ENCODE measurements at places on chromosomes 3 and 15.

DNA sequence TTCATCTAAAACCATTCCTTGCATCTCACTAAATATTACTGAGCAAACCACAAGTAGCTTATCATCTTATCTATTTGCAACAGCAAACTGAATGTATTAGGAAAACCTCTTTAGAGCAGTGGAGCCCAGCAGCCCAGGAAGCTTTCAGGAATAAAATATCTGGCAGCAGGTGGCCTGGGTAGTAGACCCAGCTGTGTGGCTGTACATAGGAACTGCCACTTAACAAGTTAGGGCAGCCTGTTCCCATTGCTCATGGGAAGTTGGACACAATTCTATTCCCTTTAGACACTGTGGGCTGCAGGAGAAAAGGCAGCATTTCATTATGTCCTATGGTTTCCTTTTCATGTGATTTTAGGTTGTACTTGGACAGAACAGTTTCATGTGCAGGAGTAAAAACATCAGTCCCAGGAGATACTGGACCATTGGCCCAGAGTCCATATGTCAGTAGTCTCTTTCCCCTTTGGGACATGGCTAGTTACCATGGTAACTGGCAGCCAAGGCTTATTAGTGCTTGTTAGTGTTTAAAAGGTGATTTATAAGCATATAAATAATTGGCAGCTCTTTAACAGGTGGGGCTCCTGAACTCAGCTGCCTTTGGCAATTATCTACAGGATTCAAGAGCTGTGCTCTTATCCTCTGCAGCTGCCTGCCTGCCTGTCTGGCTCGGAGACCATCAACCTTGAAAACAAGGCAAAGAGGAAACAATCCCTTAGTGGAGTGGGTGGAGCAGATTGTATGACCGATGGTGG, 28.9 kb upstream of the LSAMP start:
- no peak for DNase-seq

GRCh38 chr3:46356276-46356675, 2.4 kb downstream of the CCR2 start:
- DNase-seq = no peak

DNA sequence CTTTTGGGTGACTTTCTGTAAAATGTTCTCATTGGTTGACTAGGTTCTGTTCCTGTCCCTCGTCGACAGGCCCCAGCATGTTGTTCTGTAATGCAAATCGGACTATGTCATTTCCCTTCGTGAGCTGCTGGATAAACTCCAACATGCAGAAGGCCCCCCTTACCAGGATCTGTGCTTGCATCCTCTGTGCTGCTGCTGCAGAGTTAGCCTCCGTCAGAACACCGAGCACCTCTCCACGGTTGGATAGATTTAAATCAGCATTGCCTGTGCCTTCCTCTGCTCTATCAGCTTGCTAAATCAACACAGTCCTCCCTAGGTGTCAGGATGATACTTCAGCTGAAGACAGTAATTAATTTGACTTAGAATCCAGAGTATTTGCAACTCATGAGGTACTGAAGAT, 12.7 kb upstream of the MINDY4B start:
- no peak for DNase-seq

GRCh38 chr3:141864281-141864970, 12.0 kb upstream of the ATP1B3 start:
- no peak for DNase-seq

GRCh38 chr3:109430911-109431563, 93.7 kb upstream of the DPPA4 start:
- no peak for DNase-seq

- no peak for DNase-seq
Observed at GRCh38 chr3:136819731-136820679, 1.1 kb downstream of the SLC35G2 start.

DNA sequence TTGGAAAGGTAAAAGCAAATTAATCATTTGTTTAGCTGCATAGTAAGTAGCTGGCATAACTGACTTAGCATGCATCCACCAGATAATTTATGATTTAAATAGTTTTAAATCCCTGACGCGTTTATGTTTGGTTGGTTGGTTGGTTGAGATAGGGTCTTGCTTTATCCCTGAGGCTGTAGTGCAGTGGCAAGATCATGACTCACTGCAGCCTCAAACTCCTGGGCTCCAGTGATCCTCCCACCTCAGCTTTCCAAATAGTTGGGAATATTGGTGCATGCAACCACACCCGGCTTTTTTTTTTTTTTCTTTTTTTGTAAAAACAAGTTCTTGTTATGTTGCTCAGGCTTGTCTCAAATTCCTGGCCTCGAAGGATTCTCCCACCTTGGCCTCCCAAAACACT, 263.4 kb downstream of the MCTP2 start:
- no peak for DNase-seq

GRCh38 chr15:77870195-77871065, 207.1 kb downstream of the TBC1D2B start:
- DNase-seq = peak; percentile 74

- DNase-seq = no peak
Observed at GRCh38 chr3:46324036-46324435, 29.9 kb upstream of the CCR2 start.
